Gastroesophageal sphincter (tissue), 4 donors: ENCODE measurements at places on chromosomes 2 and 18.

- ATAC-seq = no peak
These were observed 177.8 kb downstream of the BCL2 start for GRCh38 chr18:63141778-63142176.

DNA sequence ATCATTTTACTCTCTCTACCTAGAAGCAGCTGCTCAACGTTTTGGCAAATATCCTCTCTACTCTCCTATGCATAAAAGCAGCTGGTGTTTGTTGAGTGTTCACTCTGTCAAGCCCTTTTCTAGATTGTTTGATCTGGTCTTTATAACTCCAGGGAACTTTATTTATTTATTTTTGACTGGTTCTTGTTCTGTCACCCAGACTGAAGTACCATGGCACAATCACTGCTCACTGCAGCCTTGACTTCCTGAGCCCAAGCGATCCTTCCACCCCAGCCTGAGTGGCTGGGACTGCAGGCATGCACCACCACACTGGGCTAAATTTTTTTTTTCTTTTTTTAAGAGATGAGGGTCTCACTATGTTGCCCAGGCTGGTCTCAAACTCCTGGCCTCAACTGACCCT, 12.7 kb downstream of the CATIP start:
- ATAC-seq = no peak

DNA sequence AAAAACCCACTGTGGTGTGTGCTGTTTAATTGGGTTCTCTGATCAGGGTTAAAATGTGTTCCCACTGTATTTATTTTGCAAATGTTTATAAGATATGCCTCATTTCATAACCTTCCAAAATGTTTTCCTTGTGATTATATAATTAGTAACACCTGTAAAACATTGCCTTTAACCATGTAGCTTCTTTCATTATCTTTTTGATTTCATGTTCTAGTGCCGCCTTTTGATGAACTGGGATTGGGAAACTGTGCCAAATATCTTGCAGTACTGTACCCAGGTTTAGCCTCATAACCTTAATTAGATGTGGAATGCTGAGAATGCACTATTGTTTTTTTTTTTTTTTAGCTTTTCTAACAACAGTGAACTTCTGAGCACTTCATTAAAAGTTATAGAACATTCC, 96.9 kb downstream of the TANC1 start:
- ATAC-seq = no peak

GRCh38 chr2:595831-596592, 81.2 kb downstream of the TMEM18 start:
- no peak for ATAC-seq

GRCh38 chr2:178521304-178522150, 41.3 kb downstream of the PLEKHA3 start:
- ATAC-seq = no peak

DNA sequence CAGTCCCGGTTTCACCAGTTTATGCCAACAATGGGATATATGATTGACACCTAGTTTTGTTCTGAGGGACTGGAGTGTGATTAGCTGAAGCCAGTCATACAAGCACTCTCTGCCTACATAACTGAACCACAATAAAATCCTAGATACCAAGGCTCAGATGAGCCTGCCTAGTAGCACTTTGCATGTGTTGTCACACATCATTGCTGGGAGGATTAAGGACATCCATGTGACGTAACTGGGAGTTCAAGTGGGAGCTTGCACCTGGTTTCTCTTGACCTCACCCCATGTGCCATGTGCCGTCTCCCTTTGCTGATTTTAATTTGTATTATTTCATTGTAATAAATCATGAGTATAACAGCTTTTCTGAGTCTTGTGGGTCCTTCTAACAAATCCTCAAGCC, 90.3 kb downstream of the TMEM163 start:
- no peak for ATAC-seq

- ATAC-seq = no peak
These were observed 1260.9 kb upstream of the NRXN1 start for GRCh38 chr2:52292801-52293200.

DNA sequence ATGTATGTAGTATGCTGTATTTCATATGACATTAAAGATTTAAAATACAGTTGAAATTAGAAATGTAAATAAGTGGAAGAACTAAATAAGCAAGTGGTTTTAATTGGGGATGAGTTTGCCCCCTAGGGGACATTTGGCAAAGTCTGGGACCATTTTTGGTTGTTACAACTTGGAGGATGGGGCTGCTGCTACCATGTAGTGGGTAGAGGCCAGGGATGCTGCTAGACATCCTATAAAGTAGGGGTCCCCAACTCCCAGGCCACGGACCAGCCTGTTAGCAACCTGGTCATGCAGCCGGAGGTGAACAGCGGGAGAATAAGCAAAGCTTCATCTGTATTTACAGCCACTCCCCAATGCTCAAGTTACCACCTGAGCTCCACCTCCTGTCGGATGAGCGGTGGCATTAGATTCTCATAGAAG, 27.9 kb upstream of the ASNSD1 start:
- ATAC-seq = no peak

DNA sequence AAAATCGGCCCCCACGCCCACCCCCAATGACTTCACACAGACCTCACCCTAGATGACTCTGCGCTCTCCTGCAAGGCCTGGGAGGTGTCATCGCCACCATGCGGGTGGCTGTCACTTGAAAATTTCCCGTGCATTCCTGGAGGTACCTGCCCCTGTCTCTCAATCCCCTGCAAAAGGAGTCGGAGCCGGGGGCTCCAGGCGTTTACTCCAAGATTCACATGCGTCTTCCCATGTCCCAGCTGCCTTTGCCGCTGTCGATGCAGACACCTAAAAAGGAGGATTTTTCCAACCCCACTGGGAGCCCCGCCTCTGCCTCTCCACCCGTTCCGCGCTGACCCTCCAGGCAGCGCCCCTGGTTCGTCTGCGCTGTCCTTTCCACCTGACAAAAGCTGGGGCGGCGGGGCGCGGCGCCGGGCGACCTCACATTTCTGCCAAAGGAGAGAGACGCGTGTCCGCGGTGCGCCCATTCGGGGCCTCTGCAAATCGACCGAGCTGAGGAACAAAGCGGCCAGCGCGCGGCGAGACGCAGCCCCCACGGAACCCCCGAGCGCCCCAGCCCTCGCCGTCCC, 667 bp downstream of the REEP1 start:
- ATAC-seq = no peak

DNA sequence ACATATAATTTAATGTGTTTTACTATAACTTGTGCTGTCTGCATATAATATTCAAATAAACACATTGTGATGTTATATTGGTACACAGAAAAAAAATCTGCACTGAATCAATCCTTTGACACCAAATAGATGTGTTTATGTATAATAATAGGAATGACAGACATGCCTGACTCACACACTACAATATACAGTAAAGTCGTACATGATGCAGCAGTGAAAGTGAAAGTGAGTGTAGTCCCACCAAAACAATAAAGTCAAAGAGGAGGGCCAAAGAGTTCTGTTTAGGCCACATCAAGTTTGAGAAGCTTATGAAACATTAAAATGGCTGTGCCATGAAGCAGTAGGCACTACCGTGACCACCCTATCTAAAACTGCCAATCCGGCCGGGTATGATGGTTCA, 8.2 kb upstream of the RBM44 start:
- ATAC-seq = no peak

DNA sequence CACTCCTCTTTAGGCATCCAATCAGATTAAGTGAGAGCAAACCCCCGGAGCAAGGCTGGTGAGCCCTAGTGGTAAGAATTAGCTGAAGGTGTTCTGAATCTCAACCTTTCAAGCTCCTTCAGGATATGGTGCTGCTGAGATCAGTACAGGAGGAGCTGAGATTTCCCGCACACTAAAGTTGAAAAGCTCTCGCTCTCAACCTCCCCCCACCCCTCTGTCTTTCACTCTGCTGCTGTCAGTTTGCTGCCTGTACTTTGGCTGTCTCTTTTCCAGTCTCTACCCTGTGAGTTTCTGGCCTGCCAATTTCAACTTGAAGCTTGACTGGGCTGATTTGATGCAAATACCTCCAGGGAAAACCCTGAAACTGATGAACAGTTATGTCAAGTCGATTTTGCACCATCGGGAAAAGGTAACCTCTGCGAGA, 15.7 kb downstream of the ZEB2 start:
- no peak for ATAC-seq

DNA sequence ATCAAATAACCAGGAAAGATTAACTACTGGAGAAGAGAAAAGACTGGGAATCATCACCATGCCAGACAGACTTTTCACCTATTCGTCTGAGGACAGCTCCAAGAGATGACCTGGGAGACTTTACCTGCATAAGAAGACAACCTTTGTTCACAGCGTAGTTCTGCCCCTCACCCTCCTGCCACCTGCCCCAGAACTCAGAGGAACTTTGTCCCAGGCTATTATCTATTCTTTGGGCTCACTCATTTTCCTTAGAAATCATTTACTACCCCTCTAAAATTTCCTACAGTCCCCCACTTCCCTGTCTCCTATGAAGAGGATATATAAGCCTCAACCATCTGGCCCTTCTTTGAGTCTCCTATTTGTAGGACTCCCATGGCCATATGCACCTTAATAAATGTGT, 19.3 kb upstream of the COPS8 start:
- ATAC-seq = no peak

- ATAC-seq = peak; percentile 85
These were observed 8.3 kb downstream of the SLC4A5 start for GRCh38 chr2:74334931-74335333.

GRCh38 chr2:72276876-72277275, 129.2 kb upstream of the CYP26B1 start:
- no peak for ATAC-seq

- no peak for ATAC-seq
These were observed 18.4 kb downstream of the MREG start for GRCh38 chr2:215994911-215995310.

GRCh38 chr2:129443865-129444739, 535.4 kb upstream of the RAB6C start:
- ATAC-seq = no peak

DNA sequence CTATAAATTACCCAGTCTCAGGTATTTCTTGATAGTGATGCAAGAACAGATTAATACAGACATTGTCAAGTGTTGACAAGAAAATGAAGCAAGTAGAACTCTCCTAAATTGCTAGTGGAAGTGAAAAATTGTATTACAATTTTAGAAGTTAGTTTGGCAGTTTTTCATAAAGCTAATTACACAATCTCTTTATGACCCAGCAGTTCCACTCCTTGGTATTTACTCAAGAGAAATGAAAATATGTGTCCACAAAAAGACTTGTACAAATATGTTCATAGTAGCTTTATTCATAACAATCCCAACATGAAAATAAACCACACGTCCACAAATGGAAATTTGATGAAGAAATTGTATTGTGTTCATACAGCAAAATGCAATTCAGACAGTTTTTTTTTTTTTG, 49.4 kb downstream of the PDE1A start:
- ATAC-seq = no peak

DNA sequence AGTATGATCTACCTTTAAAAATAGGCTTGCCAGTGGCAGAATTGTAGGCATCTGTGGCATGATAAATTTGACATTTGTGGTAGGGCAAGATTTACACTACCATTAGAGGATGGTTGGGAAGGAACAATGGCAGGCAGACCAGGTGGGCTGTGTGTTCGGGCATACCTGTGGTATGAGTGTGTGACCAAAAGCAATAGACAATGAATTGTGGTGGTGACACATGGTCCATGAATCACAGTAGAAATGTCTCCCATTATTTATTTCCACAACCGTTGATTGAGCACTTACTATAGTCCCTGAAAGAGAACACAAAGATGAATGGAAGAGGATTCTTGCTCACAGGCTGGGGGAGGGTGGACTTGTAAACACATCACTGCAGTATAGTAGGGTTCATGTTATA, 29.9 kb upstream of the RUFY4 start:
- ATAC-seq = no peak

DNA sequence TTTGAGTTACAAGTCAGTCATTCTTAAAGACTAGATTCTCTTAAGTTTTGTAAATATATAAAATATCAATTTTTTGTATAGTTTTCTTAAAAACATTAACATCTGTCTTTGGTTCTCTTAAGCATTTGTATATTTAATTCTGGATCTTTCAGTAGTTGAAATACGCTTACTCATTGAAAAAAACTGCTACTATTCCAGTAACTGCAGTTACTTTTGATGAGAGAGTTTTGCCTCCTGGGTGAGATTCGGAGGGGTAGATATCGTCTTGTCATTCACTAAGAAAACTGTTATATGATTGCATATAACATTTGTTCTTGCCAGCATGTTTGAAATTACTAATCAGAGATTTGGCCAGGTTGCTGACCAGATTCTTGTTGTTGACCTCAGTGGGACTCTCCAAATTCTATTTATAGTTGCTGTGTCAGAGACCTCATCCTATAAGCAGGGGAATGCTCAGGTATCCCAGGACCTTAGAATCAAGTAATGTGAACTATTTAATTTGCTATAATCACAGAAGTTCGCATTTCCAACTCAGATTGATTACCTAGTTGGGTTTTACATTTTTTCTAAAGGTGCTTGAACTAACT, 7.9 kb downstream of the AGPS start:
- ATAC-seq = no peak

- no peak for ATAC-seq
These were observed 247.6 kb upstream of the TNP1 start for GRCh38 chr2:217107480-217107879.

DNA sequence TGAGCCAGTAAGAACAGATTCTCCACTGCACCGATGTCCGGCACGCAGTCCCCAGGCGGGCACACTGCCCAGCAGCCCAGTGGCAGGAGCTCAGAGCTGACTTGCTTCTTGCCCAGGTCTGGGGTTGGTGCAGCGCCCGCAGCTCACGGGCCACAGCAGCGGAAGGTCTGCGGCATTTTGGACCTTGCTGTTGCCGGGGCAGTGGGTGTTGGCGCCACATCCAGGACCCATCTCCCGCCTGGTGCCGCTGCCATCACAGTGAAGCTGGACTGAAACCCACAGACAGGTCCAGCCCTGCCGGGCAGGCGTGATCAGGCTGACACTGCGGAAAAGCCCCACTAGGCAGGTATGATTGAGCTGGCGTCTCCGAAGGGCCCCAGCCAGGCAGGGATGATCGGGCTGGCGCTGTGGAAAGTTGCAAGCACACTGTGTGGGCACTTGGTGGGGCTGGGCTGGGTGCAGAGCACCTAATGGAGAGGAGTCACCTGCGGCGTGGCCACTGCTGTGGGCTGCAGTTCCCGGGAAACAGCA, 75.5 kb downstream of the SLC66A2 start:
- no peak for ATAC-seq

- no peak for ATAC-seq
These were observed 202.1 kb downstream of the EIPR1 start for GRCh38 chr2:3175568-3175955.

GRCh38 chr18:49486134-49486533, 900 bp downstream of the C18orf32 start:
- no peak for ATAC-seq
